Right cardiac atrium (tissue), 5 donors: ENCODE measurements at places on chromosomes 11 and 22.

DNA sequence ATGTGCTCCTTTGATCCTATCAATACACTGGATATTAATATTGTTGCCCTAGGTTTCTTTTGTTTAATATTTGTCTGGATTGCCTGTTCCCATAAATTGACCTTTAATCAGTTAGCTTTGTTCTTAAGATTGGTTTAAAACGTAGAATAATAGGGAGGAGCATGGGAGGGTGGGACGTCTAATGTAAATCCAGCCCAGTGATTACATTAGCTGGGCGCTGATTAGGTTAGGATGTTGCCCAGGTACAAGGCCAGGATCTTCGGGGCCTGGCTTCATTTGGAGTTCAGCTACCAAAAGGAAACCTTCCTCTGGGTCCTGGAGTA, at the start of gene SRSF8:
TSS of gene SRSF8 (plus strand) at position 204 of the 323 bp plus-strand sequence. CDS start 308 bp downstream, outside the sequence.
- DNase-seq = no peak

DNA sequence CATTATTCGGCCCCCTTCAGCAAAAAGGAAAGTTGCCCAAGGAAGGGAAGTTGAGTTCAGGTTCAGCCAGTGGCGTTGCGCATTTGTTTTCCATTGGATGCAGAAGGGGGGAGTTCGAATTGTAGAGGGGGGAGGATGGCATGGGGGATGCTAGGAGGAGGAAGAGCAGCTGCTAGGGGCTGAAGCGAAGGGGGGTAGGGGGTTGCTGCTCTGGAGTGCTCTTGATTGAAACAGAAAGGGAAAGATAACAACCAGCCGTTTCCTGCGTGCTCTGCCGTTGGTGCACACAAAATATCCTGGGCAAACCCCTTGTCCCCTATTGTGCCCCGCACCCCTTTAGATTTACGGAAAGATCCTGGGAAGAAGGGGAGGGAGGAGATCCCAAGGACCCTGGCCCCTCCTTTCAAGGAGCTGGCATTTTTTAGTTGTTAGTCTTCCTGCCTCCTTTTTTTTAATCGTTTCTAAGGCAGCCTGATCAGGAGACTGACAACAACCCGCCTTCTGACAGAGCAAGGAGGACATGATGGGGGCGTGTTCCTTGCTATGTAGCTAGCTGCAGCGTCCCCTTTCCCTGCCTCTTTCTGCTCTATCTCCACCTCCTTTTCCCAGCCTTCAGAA, 2.1 kb downstream of the KMT2A start:
- DNase-seq = no peak

GRCh38 chr11:102312667-102313066, 4.6 kb upstream of the BIRC3 start:
- DNase-seq = no peak

DNA sequence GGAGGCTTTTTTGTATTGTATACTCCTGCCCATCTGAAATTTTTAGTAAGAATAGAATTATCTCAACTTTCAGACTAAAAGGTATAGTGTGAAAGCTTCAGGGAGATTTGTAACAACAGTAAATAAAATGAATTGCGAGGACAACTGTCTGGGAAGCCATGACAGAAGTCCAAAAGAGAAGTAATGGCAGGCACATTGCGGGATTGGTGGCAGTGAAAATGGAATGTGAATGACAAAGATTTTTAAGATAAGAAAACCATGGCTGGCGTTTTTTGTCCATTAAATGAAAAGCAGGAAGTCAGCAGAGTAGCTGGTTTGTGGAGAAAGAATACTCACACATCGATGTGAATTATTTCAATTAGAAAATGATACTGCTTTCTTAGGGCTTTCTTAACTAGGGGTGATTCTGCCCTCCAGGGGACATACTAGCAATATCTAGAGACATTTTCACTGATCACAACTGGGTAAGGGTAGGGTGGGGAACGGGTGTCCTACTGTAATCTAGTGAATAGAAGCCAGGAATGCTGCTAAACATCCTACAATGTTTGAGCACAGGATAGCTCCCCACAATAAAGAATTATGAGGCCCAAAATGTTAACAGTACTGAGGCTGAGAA, 1.6 kb downstream of the NPAT start:
- no peak for DNase-seq

GRCh38 chr11:81870815-81871214, 862.8 kb downstream of the FAM181B start:
- no peak for DNase-seq

- DNase-seq = no peak
Observed at GRCh38 chr11:67105964-67106363, 13.1 kb upstream of the KDM2A start.
